Left colon (tissue), 2 donors: ENCODE measurements at places on chromosomes 7 and 10. TPM values are rescaled to one million over a fixed set of nuclear protein-coding genes. Genes with fewer than 3 reads are reported as not detected.

PHTF2 gene
- total RNA-seq, result 10.6 TPM

IQUB gene
- total RNA-seq, result not detected

PRDX3 gene
- 111 TPM for total RNA-seq

- DNase-seq, result no peak
Observed at GRCh38 chr7:6167587-6168476, 104.6 kb downstream of the CYTH3 start.

DNA sequence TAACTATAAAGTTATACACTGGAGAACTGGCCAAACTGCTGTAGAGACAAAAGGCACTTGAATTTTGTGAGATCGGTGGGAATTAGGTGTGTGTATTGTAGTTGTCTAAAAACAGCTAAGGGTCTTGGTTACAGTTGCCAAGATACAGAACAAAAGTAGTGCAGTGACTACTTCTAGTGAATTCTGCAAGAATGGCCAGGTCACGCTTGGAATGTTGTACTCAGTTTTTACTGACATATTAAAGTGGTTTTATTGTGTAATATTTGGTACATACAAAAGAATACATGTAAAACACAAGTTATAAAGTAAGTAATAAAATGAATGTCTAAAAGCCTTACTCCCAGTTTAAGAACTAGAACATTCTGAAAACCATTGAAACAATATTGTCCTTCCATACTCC, 42.4 kb downstream of the PRPF18 start:
- DNase-seq, result no peak

DNA sequence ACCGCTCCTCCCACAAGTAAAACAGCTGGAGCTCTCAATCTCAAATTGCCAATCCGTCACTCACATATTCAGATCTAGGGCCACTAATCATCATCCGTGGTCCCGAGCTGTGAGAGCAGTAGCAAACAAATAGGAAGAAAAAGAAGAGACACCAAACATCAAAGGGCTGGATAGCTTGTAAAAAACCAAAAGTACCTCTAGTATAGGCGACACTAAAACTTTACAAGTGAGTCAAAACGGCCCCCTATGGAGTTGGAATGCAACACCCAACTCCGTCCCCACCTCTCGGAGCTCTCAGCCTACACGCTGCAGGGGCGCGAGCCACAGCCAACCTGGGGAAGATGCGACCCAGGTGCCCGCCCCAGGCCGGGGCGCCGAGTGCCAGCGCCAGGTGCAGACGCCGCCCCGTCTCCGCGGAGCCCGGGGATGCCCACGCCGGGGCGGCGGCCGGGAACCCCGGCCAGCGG, 581 bp downstream of the FAM3C start:
- DNase-seq, result peak; percentile 39

- DNase-seq, result no peak
Observed at GRCh38 chr10:77770081-77770867, 132.7 kb upstream of the KCNMA1 start.

- no peak for DNase-seq
Observed at GRCh38 chr7:7190142-7190541, 7.8 kb downstream of the C1GALT1 start.
